ENCODE measurements at places on chromosomes 1 and 21.

DNA sequence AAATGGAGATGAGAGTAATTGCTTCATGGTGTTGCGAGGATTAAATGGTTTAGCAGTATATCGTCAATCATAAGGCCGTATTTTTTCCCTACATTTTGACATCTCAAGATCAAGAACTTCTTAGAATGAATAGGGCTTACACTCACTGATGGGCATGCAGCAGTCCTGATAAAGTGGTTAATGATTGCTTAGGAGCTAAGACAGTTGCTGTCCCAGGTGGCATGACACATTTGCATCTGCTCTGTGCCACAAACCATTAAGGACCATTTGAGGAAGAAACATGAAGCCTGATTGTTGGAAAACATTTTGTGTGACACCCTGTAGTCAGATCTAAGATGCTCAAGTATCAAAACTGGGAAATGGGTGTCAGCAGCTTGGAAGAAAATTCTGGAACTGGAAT, 81.0 kb upstream of the SGIP1 start:
- no peak for DNase-seq

GRCh38 chr1:25800703-25801377, 847 bp downstream of the SELENON start:
- DNase-seq: no peak

DNA sequence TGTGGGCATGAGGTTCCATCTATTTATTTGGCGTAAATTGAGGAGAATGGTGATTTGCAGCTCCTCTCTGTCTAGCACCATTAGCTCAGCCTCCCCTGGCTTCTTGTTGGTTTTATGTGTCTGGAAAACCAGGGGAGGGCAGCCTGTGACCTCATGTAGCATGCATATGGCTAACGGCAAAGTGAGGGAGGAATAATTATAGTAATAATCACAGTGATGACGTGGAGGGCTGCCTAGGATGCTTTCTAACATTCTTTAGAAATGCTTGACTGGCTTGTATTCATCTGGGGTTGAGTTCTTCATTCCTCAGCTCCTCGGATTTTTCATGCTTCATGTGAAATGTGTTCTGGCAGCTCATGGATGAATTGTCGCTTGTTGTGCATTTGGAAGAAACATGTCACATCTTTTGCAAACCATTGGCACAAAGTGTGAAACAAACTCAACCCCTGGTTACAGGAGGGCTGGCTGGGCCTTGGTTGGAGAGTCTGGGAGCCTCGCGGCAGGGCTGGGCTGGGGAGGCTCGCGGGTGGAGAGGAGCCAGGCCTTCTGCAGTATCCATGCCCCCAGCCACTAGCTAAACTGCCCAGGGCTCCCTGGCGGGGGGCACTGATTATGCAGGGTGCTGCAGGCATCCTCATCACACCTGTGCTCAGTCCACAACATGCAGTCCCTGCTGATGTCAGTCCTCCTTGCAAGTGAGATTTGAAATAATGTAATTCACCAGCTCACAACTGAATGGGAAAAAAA, 149.6 kb downstream of the DISC1 start:
- DNase-seq: no peak

DNA sequence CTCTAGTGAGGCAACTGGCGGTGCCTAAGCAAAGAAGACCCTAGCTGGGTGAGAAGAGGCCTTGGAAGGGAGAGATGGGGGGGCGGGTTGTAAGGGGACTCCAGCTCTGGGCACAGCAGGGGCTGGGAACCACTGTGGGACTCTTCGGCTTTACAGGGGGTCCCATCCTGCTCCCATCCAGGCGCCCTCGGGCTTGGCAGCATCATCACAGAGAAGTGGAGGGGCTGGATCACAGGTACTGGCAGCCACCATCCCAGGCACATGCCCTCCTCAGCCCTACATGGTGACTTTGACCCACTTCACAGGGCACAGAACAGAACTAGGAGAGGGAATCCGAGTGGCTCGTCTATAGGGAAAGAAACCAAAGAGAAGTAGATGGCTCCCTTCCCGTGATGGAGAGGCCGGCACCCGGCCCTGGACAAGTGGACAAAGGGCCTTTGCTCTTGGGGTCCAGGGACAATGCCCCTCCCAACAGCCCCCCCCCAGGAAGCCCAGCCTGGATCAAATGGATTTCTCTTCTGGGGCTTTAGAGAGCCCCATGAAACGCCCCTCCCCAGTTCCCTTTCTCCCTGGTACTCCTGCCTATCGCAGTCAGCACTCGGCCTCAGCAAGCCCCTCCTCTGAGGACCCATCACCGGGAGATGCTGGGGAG, 54.0 kb upstream of the ECE1 start:
- no peak for DNase-seq

DNA sequence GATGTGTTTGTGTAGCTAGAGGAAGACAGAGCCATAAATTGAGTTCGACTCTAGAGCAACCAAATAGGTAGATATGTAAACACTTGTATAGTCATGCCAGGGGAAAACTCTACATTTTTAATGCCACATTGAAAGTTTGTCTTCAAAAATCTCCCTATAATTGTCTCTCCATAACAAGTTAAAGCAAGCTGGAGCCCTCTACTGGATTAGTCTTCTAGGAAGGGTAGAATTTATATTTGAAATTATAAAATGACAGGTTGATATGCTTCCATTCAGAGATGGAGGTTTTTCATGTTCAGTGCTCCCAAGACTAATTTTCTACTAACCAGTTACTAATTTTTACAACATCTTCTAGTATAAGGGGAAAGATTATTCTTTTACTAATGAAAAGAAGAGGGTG, 13.1 kb upstream of the COL24A1 start:
- no peak for DNase-seq

DNA sequence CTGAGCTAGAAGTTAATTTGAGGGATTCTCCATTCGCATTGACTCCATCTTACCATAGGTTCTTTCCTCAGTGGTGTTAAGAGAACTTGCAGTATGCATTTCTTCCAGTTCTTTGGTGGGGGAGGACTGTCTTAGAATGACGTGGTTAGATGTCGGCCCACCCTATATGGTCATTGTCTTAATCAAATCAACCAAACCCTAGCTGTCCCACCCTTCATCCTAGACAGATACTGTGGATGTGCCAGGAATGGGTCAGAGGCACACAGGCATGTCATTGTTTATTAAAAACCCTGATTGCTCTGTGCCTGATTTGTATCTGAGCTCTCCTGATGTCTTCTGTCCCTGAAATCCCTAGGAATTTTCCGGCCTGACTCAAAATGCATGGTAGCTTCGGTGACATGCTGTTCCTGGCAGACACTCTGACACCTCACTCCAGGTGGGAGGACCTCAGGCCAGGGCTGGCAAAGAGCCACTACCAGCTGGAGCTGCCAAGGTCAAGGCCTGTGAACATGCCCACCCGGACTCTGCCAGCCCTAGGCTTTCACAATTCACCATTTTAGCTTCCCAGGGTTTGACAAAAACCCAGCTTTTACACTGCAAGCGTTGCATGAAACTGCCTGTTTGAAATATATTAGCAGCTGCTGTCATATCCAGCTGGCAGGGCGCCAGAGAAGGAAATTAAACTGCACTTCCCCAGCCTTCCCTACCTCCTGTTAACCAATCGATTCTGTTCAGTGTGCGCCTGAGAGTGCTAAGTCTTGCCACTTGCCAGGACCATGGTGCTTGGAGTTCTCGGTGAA, 134.0 kb downstream of the FAM78B start:
- DNase-seq: no peak

Data from activated CD8-positive, alpha-beta memory T cell treated with anti-CD3 and anti-CD28 coated beads, Interleukin-2, amount 50 U/mL, for 48 hours (primary cell).